Activated CD4-positive, alpha-beta T cell treated with anti-CD3 and anti-CD28 coated beads for 36 hours (primary cell): ENCODE measurements at places on chromosomes 2 and 18.

DNA sequence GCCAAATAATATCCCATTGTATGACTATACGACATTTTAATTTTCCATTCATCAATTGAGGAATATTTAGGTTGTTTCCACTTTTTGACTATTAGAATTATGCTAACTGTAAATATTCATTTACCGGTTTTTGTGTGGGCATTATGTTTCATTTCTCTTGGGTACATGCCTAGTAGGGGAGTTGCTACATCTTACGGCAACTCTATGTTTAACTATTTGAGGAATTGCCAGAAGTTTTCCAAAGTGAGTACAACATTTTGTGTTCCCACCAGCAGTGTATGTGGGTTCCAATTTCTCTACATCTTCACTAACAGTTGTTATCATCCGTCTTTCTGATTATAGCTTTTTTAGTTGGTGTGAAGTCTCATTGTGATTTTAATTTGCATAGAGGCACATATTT lies 1.6 kb upstream of the KDSR start:
- no peak for DNase-seq

DNA sequence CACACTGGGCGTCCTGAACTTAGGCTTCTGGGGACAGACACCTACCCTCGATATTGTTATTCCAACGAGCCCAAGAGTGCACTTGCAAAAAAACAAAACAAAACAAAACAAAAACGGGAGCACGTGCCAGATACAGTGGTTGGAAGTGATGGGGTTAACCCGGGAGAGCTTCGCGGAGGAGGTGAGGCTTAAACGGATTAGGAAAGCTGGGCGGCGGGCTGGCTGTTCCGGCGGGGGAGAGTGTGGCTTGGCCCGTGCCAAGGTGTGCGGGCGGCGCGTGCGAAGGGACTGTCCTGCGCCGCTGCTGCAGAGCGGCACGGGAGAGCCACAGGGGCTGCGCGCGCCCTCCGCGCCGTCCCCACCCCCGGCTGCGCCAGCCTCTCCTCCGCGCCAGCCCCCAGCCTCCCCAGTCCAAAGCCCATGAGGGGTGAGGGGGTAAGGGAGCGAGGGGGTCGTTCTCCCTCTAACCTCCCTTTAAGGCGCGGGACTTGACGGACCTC lies 1.5 kb upstream of the SLC30A3 start:
- DNase-seq, result peak; percentile 38

- DNase-seq, result peak; percentile 9
These were observed 25.9 kb upstream of the IMPA2 start for GRCh38 chr18:11955239-11956029.

DNA sequence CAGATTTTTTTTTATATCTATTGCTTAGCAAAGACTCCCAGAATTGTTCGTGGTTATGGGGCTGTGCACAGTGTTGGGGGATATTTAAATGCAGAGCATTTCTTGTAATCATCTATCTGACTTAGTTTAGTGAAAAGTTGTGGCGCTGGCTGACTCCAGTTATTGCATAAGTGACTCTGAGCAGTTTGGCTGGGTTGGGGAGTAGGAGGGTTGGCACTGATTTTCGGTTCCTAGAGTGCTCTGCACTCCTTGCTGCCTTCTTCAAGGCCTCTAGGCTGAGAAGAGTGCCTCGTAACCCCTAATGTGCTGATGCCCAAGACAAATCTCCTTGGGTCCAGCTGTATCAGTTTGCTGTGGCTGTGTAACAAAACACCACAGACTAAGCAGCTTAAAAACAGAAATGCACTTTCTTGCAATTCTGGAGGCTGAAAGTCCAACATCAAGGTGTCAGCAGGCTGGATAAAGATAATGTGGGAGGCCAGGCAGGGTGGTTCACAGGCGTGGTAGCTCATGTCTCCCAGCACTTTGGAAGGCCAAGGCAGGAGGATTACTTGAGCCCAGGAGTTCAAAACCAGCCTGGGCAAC lies 6.5 kb upstream of the IMPA2 start:
- no peak for DNase-seq

GRCh38 chr2:85009019-85009618 lies 38.2 kb downstream of the KCMF1 start:
- no peak for DNase-seq

- DNase-seq, result no peak
These were observed 335.6 kb downstream of the EIPR1 start for GRCh38 chr2:3041841-3042600.

- no peak for DNase-seq
These were observed 298.5 kb downstream of the ZNF521 start for GRCh38 chr18:25053466-25053865.

- DNase-seq, result no peak
These were observed 32.1 kb downstream of the FBXO48 start for GRCh38 chr2:68434981-68435380.

- DNase-seq, result no peak
These were observed 44.8 kb upstream of the TFCP2L1 start for GRCh38 chr2:121329786-121330185.

DNA sequence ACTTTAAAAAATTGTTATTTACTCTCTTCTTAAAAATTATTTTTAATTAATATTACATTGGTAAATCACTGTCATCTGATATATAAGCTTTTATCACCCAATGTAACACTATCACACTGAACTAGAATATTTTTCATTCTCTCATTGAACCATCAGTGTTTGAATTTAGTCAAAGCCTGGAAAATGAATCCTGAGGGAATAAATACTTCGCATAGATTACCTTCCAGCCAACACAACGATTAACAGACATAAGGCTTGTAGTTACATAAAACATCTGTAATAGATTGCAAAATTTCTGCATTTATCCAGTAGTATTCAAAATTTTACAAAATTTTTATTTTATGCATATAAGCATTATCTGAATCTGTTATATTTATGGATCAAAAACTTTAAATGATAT lies 314.9 kb downstream of the ERBB4 start:
- DNase-seq, result no peak

DNA sequence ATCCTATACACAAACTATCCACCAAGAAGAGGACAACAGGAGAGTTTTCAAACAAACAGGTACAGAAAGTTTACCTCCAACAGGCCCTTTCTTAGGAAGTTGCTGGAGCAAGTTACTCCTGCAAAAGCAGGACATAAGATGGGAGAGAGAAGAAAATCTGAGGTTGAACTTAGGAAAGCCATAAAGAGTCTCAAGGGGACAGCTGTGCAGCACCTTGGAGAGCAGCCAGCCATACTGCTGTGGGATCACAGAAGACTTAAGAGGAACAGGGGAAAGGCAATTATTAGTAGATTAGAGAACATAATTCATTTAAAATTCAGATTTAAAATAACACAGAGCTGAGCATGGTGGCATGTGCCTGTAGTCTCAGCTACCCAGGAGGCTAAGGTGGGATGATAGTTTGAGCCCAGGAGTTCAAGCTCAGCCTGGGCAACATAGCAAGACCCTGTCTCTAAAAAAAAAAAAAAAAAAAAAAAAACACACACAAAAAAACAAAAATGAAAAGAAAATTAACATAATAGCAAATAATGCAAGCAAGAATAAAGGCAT lies 148.1 kb upstream of the SIX3 start:
- peak; percentile 26 for DNase-seq

DNA sequence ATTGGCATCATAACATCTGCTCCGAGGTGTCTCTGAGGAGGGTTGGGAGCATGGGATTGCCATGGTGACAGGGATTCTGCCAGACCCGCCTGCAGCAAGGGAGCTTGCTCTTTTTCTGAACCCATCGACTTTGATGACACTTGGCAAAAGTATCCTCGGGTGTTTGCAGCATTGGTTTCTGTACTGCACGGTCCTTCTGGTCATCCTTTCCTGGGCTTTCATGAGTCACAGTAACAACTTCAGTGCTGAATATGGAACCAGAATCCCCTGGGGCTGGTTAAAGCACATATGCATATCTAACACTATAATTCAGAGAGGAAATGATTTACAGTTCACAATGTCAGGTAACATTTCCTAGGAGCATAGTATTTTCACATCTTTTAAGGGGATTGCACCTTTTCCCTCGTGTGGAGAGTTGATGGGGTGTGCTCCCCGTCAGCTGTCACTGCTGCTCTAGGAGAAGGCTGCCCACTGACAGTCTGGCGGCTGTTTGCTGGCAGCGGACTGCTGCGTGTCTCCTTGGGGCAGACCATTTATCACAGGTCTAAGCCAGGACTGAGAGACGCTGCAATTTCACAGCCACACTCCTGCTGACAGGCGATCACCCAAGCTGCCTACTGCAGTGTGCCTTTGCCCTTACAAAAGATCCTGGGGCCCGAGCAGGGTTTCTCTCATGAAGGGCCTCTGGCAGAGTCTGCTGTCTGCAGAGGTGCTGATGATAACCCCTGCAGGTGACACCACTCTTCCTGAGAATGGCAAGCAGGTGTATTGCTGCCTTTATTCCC lies 425.3 kb downstream of the THSD7B start:
- no peak for DNase-seq

GRCh38 chr2:109033171-109033570 lies 44.2 kb upstream of the EDAR start:
- no peak for DNase-seq

GRCh38 chr18:3832025-3832638 lies 382.2 kb downstream of the TGIF1 start:
- DNase-seq, result no peak

- DNase-seq, result no peak
These were observed 32.1 kb upstream of the PTMA start for GRCh38 chr2:231676243-231676642.

DNA sequence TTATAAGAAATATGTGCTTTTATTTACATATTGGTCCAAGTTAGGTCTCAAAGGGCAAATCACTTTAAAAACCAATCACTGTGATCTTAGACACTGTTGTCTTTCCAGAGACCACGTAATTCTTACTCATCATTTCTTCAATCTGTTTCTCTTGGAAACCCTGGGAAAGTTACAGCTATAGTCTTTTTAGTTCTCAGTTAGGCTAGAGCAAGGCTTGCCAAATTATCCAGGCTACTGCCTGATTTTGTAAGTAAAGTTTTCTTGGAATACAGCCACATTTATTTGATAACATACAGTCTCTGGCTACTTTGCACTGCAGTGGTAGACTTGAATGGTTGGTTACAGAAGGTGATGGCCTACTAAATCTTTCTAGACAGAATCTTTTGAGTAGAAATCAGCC lies 106.0 kb downstream of the KIAA1328 start:
- no peak for DNase-seq

DNA sequence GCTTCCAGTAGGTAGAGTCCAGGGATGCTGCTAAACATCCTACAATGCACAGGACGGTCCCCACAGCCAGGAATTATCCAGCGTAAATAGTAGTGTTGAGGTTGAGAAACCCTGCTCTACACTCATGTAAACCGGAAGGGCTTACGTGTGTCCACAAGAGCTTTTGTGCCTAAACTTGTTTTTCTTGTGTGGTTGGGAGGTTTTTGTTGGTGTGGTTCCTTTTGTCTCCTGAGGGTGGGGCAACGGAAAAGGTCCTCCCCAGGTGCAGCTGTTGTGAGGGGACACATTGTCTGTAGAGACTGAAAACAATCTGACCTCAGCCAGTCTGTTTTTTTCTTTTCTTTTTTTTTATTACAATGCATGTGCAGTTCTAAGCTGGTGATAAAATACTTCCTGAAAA lies 72.7 kb upstream of the MGAT5 start:
- DNase-seq, result peak; percentile 30

DNA sequence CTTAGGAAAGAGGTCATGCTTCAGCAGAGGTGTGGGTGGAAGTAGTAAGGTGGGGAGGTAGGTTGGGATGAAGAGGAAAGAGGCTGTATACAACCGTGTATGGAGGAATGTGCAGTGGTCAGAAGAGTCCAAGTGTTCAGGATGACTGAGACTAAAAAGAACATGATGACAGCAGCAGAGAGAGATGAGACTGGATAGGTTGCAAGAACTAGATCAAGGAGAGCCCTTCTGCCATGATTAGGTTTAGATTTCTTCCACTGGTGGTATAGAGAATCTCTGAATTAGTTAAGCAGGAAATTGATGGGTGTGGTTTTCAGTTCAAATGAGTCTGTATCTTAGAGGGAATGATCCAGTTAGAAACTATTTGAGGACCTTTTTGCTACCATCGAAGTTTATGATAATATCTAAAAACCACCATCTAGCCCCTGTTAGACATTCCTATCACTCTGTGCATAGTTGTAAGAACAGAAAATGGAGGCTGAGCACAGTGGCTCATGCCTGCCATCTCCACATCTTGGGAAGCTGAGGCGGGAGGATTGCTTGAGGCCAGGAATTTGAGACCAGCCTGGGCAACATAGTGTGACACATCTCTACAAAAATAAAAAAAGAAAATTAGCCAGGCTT lies 221.0 kb downstream of the LTBP1 start:
- no peak for DNase-seq

DNA sequence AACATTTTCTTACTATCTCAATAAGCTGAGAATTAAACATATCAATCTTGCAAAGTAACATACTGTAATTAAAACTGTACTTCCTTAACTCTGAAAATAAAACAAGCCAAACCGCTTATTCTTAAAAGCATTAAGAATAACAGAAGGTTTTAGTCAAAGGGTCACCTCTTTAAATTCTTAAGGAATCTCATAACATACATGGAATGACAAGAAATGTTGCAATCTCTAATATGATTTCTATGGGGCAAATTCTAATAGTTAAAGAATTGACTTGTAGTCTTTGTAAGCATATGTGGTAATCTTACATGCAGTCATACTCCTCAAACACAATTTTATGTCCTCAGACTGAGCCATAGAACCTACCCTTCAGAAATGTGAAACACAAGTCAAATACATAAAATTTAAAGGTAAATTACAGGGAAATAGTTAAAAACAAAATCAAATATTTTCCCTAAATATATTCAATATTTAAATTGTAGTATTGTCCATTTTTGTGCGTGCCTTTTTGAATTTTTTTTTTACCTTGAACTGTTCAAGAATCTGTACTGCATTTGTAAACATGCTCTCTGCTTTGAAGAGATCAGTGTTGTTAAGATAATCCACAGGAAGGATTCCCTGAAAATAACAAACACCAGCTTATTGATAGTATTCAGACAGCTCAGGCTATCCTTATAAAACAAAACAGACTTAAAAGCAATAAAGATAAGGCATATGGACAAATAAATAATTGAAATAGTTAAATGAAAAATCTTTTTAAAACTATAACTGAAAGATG lies 48.2 kb downstream of the PIGN start:
- DNase-seq, result no peak

DNA sequence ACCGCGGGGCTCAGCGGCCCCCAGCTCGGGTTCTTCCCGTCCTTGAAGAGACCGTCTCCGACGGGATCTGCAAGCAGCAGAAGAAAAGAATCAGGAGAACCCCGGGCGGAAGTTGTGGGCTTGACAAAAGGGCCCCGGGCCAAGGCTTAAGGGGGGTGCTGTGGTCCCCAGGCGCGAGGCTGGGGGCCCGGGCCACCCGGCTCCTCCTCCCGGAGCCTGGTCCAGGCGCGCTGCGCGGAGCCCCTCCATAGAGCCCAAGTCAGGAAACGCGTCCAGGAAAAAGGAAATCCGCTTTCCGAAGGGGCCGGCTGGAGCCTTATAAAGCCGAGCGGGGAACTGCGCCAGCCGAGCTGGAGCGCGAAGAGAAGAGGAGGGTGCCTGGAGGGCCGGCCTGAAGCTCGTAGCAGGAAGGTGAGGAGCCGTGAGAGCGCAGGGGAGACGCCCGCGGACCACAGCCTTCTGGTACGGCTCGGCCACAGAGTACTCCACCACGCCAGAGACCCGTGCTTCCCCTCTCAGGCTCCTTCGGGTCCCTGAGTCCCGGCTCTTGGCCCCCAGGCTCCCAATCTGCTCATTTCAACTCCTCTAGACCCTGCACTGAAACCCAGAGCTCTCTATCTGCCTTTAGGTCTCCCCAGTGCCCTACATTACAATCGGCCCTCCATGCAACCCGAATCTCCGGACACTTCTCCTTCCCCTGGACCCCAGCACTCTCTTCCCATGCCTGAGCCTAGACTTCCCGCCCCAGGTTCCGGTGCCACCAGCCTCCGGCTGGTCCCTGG lies 554 bp downstream of the FEV start:
- no peak for DNase-seq
